OCI-LY7 (cell line): ENCODE measurements at places on chromosomes 6 and 20. TPM values are rescaled to one million over a fixed set of nuclear protein-coding genes. Genes with fewer than 3 reads are reported as not detected.

Gene NNAT
- not detected in 2 replicates for total RNA-seq

DNA sequence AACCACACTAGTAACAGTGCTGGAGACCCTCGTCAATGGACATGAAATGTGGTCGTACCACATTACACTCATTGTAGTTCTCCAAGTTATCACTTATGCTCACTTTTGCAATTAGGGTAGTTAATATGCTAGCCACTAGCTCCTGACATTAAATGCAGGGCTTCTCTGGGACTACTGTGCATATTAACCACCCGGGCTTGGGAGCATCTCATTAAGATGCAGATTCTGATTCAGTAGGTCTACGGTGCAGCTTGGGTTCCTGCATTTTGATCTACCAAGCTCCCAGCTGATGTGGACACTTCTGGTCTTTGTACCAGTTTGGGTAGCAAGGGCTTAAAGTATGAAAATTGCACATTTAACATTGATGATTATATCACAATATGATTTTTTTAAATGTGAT lies 98.0 kb downstream of the ZFP64 start:
- no peak for DNase-seq

Gene TNFRSF6B
- total RNA-seq: 1.0 TPM in 1 of 2 replicates, not detected in the other

DNA sequence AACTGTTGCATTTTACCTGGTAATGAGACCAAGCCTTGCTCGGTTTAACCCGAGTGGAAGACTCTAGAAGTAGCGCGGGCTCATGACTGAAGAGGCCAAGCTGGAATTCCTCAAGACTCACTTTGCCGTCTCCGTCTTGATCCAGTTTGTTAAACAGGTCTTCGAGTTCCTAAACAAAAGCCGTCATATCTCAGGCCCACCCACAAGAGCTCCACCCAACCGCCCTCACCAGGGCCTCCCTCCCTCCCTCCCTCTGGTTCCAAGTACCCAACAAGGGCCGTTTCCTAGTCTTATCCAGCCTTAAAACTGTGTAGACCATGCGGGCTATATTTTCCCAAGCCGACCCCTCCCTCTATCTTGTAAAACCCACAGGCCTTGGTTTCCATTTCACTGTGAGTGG lies 81.4 kb downstream of the NINL start:
- no peak for DNase-seq

DNA sequence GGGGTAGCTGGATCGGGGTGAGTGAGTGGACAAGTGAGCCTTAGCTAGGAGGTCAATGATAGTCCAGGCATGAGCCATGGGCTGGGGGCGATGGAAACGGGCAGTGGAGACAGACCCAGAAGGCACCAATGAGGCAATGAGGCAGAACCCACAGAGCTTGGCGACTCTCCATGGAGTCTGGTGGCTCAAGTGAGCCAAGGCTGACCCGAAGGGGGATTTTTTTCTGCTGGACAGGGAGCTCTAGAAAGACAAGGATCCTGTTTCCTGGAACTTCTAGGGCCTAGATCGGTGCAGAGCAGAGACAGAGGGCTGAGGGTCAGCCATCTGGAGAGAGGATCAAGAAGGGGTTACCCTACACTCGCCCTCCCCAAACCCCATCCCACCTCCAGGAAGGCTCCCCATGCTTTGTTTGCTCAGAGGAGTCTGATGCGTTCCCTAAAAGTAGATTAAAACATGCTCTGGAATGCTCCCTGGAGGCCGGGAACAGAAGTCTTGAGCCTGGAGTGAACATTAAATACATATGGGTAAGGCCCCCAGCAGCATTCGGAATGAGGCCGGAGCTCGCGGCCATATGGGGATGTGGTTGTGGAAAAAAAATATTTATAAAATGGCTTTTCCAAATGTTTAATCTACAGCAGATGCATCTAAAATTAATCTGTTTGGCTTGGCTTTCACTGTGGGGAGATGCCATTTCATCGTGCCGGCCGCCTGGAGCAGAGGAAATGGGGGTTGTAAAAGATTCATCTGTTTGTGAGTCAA lies 237.8 kb upstream of the PMEPA1 start:
- DNase-seq: no peak

Gene HLA-DQA2
- 3.3 and 3.6 TPM in 2 replicates for total RNA-seq

- no peak for DNase-seq
Observed at GRCh38 chr6:134564705-134565104, 246.8 kb upstream of the SGK1 start.

- no peak for DNase-seq
Observed at GRCh38 chr20:5784735-5785134, 34.5 kb downstream of the SHLD1 start.

DNA sequence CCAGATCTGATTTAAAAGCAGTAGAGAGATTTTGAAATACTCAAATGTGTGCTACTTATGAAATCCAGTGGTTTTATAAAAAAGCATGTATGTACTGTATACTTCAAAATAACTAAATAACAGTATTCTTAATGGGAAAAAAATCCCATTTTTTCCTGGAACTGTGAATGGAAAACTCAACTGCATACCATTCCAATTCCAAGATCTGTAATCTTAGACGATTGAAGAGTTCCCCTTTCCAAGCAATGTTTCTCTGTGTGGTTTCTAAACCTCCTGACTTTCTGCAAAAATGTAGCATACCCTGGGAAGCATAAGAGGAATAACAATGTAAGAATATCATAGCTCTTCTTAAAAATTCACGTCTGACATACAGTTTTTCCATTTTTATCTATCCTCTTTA lies 40.3 kb upstream of the HIVEP2 start:
- DNase-seq: no peak

GRCh38 chr6:2534406-2535042 lies 216.2 kb downstream of the MYLK4 start:
- no peak for DNase-seq

Gene LY6G6C
- total RNA-seq: not detected in 2 replicates

Gene MRPS18A
- 54.7 and 61.6 TPM in 2 replicates for total RNA-seq

DNA sequence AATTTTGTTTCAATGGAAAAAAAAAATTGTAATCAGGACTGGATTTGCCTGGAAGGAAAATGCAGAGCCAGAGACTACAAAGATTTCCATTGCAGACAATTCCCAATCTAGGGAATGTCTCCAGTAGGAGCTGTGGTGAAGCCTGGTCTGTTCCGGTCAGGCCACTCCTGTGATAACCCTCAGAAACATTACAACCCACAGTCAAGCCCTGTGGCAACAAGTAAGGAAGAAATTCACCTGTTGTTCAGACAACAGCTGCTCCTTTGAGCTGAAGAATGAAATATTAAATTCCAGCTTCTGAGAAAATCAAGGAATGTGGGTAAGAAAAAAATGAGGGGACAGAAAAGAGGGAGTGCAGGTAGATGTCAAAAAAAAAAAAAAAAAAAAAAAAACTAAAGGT lies 8.0 kb downstream of the PRKN start:
- no peak for DNase-seq

DNA sequence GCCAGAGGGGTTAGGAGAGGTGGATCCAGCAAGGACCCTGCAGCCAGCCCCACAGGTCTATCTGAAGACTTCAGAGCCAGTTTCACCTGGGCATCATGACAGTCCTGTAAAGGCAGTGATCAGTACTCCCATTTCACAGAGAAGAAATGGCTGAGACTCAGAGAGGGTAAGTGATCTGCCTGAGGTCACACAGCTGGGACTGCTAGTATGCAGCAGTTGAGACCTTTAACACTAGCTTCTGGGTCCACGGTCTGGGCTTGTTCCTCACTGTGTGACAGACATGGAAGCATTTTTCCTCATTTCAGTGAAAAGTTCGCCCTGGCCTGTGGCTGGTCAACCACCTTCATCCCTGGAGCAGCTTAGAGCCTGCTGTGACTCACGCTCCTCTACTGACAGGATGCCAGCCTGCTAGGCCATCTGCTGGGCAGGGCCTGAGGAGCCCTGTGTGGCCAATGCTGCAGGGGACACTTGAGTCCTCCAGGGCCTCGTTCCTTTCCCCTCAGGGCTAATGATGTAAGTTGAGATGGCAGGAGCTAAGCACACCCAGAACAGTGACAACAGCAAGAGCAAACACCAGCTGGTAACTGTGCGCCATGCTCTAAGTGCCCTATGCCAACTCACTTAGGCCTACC lies 192.0 kb downstream of the LRFN2 start:
- no peak for DNase-seq

Gene TAGAP
- 22.7 and 23.6 TPM in 2 replicates for total RNA-seq

DNA sequence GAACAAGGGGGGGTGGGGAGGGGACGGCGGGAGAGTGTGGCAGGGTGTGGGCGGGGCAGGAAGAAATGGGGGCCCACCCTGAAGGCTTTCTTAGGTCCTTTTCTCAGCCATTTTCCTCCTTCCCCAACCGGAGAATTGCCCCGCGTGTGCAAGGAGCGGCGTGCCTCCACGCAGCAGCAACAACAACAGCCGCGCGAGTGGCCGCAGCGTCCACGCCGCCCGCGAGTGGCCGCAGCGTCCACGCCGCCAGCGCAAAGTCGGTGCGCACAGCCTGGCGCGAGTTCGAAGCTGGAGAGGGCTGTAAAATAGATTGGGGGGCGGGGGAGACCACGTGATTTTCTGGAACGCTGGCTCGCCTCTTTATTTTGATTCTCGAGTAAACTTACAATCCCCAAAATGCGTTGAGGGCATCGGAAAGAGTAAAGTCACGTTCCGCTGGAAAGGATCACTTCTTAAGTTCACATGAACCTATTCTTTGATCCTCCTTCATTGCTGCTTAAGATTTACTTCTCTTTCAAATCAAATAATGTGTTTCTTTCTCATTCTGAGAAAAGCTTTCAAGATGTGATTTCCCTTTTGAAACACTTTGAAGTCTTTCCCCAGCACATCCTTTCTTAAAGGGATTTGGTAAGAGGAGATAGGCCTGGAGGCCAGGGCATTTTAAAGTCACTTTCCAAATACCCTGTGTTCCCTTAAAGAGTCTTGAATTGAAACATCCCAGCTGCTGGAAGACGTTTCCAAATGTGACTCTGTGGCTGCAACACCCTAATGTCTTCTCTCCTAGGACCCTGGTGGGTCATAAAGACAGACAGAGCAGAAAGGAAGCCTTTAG lies 66.7 kb upstream of the ZNF217 start:
- peak; percentile 41 for DNase-seq

DNA sequence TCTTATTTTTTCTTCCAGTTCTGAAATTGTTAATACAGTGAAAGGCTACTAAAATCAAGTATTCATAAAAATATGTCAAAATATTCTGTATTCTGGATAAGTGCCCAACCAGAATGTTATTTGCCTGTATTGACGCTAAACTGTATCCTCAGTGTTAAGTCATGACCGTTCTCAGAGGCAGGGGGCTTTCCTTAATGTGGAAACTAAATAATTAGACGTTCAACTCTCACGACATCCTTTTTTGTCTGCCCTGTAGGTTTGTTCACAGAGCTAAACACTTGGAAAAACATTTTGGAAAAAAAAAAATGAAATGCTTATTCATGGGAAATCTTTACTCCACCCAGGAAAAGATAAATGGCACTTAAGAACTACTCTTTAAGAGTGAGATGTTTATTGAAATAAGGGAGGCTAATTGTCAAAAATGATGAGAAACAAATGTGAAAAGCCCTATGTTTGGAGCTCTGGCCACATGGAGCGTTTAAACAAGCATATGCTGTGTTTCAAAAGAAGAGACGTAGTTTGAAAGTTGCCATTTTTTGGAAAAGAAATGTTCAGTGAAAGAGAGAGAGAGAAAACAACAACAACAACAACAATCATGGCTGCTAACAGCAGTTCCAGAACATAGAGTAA lies 453.1 kb upstream of the MARCKS start:
- no peak for DNase-seq

DNA sequence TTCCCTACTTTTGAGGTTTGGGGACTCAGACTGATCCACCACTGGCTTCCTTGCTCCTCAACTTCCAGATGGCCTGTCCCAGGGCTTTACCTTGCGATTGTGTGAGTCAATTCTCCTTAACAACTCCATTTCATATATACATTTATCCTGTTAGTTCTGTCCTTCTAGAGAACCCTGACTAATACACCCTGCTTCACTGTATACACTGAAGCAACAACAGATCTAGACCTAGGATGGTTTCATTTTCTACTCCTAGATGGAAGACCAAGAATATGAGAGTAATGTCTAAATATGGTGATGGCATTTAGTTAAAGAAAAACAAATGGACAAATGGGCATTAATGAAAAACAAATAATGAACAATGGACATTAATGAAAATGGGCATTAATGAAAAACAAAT lies 225.6 kb downstream of the LMBRD1 start:
- no peak for DNase-seq
